ENCODE measurements at places on chromosomes 13 and 19.

DNA sequence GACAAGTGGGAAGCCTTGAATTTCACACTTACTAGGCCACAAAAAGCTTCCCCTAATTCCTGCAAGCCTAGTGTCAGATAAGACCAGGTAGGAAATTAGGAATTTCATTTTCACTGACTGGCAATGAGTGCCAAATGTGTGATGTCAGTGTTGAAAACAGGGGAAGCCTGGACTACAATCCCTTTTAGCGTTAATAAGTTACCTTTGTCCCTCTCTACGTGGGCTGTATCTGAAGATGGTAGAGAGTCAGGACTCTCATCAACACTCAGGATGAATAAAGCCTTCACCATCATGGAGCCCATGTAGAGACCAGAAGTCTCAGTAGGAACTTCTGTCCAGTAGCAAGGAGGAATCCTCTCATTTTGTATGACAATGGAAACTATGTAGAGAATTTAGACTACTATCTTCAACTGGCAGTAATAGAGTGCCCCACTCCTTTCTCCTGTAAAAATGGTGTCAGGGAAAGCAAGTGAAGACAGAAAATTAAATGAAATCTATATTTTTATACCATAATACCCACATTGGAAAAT is 324.1 kb upstream of the KLHL1 start:
- no peak for DNase-seq

- DNase-seq, result no peak
Measured at GRCh38 chr13:26985285-26985878, 186.2 kb downstream of the USP12 start.

DNA sequence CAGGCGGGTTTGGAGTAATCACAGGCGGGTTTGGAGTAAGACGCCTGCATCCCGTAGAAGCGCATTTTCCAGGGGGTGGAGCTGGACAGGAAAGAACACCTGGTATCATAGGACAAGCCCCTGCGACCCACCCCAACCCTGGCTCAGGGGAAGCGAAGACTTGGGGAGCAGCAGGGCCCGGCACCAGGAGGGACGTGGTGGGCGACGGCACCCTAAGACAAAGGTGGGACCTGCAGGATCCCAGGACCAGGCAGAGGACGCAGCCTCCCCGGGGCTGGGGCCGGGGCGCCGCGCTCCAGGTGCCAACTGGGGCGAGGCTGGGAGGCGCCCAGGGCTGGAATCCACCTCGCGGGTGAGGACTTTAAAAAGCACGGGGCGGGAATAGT is 520 bp downstream of the ZNF600 start:
- no peak for DNase-seq

DNA sequence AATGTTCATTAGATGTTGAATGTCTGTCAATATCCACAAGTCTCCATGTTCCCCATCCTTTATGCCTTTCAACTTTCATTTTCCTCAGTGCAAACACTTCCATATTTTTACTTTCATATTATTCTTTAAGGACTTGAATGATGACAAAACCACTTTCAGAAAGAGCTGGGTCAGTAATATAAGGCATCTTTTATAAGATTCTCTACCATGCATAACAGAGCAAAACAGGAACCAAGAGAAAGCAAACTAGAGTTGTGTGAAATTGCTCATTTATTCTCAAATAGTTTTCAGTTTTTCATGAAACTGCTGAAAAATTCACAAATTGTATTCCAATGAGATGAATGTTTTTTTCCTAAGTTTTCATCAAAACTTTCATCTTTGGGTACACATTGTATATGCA is 1247.6 kb downstream of the PCDH17 start:
- no peak for DNase-seq

DNA sequence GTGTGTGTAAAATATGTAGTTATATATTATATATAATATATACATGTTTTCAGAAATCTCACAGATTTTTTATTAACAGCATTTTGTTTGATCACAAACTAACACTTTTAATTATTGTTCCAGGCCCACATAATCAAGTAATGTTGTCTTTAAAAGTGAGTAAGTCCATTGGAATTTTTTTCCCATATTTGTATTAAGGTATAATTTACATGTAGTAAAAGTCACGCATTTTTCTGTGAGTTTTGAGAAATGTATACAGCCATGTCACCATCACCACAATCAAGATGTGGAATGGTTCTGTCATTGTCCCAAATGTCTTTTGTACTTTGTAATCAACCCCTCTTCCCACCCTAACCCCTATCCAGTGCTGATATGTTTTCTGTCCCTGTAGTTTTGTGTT is 120.0 kb upstream of the RFC3 start:
- no peak for DNase-seq

DNA sequence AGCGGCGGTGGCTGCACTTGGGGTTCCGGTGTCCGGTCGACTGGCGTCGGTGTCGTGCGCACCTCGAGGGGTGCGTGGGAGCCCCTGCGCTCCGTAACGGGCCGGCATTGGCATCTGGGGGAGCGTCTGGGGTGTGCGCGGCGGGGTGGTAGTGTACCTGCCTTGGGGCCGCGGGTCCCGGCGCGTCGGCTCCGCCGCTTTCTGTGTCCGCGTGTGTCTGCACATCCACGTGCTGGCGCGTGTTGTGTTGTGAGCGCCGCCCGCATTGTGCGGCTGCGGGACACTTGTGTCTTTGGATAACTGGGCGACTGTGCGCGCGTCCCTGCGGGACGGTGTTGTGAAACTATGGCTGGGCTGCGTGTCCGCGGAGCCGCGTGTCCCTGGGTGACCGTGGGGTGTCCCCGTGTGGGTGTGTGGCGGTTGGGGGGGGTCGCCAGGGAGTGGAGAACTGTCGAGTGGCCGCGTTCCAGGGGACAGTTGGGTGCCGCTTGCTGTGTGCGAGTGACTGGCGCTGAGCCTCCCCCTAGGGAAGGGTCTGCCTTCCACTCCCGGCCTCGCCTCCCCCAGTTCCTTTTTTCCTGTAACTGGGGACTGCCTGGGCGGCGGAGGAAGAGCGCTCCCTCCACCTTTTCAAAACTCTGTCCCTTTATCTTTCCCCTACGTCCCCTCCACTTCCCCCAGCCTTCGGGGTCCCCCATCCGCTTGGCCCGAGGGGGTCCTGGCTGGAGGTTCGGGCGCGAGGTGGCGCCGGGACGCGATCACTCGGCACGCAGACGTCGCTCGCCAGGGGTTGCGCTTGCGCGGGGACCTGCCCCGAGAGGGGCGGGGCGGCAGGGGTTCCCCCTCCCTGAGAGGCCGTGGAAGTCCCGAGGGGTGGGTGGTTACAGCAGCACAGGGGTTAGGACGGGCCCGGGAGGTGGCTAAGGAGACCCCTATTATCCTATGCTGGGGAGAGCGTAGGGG is 5.7 kb upstream of the NFIC start:
- DNase-seq, result no peak
